ENCODE measurements at places on chromosomes 4 and X. TPM values are rescaled to one million over a fixed set of nuclear protein-coding genes. Genes with fewer than 3 reads are reported as not detected.

DNA sequence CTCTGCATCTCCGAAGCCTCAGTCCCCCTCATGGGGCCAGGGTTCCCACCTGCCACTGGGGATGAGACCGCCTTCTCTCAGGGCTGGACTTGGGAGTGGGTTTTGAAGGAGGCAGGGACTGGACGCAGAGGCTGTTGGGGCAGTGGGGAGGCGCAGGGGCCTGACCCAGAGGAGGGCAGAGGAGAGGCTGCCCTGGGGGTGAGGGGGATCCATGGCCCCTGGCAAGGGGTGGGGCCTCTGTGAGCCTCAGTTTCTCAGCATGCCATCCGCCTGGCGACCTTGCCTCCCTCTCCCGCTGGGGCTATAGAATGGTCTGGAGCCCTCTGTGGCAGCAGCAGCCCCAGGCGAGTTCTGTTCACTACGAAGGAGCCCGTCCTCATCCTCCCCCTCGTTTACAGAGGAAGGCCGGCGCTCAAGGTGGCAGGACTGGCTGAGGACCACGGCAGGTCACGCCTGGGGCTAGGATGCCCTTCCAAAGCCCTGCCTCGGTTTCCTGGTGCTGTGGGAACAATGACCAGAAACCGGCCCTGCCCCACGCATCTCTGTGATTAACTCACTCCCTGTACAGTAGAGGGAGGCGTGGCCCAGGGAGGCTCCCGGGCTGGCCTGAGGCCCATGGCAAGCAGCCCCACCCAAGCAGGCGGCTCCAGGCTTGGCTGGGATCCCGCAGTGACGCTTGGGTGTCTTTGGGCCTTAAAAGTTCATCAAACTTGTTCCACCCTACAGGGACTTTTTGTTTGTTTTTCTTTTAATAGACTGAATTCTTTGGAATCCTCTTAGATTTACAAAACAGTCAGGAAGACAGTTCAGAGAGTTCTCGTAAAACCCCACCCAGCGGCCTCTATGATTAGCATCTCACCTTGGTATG lies 16.0 kb upstream of the SH3TC1 start:
- DNase-seq, result no peak

- no peak for DNase-seq
Observed at GRCh38 chr4:31193521-31193920, 473.4 kb downstream of the PCDH7 start.

- no peak for DNase-seq
Observed at GRCh38 chr4:34046580-34046979, 2197.7 kb downstream of the ARAP2 start.

- DNase-seq, result no peak
Observed at GRCh38 chr4:6227412-6228157, 27.2 kb upstream of the JAKMIP1 start.

GRCh38 chr4:104719539-104720230 lies 225.0 kb upstream of the CXXC4 start:
- DNase-seq, result no peak

- DNase-seq, result no peak
Observed at GRCh38 chr4:105902550-105903262, 7.4 kb downstream of the NPNT start.

- DNase-seq, result no peak
Observed at GRCh38 chrX:121876305-121876704, 828.9 kb downstream of the GLUD2 start.

- DNase-seq, result no peak
Observed at GRCh38 chr4:46934726-46935125, 25.7 kb upstream of the COX7B2 start.

GRCh38 chr4:132328761-132329160 lies 820.3 kb upstream of the PCDH10 start:
- no peak for DNase-seq

GRCh38 chrX:15848576-15848975 lies 6.0 kb downstream of the AP1S2 start:
- DNase-seq, result no peak

DNA sequence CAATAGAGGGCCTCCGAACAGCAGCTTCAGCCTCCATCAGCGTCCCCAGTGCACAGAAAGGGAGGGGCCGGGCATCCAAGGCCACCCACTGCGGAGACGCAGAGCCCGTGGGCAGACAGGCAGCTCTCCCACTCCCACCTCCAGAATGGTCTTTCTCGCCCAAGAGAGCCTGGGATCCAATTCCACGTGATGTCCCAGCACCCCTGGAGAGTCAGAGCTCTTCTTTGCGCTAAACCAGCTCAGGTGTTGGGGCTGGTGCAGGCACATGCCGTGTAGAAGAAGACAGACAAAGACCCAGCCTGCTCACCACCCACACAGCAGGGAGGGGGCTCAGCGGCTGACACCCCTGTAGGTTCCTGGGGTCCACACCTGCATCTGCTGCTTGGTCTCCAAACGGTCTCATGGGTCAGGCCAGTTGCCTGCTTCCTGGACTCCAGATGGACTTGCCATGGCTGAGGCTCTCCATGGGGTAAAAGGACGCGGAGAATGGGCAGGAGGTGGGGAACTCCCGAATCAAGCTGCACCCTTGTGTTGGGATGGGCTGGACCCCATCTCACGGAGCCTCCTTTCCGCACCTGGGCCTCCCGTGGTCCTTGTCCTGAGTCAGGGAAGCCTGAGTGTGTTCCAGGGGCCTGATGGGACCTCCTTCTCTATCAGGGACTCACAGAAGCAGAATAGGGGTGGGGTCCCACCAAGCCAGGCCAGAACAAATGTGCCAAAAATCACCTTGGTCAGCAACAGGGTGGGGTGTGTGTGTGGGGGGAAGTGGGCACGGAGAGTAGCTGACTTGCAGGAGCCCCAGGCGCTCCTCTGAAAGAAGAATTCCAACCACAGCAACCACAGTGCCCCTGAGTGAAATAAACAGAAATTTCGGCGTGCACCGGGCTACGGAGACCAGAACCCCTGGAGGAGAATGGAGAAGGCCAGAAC lies 11.6 kb upstream of the ASMTL start:
- no peak for DNase-seq

DNA sequence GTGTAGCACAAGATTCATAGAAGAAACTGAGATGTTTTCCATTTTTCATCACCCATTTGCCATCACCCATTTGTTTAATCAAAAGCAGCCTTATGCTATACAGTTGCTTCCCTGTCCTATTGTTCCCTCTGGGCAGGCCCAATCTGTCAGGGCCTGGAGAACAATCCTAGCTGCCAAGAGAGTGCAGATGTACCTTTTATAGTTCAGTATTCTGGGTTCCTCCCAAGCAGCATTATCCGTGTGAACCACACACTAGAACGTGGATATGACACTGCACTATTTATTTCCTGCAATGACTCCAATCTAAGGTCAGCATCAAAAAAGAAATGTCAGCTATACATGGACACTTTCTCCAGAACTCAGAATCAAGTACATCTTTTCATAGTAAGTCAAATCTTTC lies 269.0 kb downstream of the ADGRA3 start:
- DNase-seq, result no peak

NEIL3 gene
- total RNA-seq, result 8.1 TPM

IQCM gene
- not detected for total RNA-seq

DNA sequence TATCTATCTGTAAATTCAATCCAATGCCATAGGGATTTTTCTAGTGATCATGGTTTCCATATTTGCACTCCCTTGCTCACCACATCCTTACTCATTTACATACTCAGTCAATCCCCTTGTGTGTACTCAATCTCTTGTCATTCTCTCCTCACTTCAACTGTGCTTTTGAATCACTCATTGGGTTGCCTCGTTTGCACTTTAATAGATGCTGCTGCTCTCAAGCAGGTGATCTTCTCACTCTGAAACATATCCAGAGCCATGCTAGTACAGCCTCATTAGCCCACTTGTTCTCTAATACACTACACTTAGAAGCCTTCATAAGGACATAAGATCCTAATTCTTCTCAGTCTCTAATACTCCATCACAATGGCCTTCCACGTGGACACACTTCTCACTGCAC lies 507.9 kb downstream of the TECRL start:
- no peak for DNase-seq

DNA sequence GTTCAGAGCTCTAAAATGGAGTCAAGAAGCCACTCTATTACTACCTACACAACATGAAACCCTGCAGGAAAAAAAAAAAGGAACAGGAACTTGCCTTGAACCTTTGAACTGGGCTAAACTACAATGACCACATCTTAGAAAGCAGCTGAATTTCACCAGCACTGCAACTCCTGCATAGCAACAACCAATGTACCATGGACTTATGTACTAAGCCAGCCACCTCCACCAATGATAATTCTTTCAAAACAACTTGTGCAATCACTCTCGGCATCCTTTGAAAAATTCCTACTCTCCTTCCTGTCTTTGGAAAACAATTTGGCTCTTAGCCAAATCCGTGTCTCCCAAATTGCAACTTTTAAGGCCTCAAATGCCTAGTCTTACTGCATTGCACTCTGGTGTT lies 26.8 kb upstream of the FMR1 start:
- DNase-seq, result no peak

GRCh38 chr4:15855804-15856475 lies 77.8 kb downstream of the CD38 start:
- no peak for DNase-seq

- DNase-seq, result no peak
Observed at GRCh38 chrX:139094671-139095592, 383.4 kb upstream of the FGF13 start.

- DNase-seq, result no peak
Observed at GRCh38 chr4:98501383-98501782, 157.0 kb downstream of the TSPAN5 start.

GRCh38 chr4:77093401-77093800 lies 17.6 kb upstream of the CCNI start:
- DNase-seq, result no peak

GRCh38 chr4:77880784-77881183 lies 18.2 kb downstream of the MRPL1 start:
- no peak for DNase-seq

DCX gene
- not detected for total RNA-seq

DNA sequence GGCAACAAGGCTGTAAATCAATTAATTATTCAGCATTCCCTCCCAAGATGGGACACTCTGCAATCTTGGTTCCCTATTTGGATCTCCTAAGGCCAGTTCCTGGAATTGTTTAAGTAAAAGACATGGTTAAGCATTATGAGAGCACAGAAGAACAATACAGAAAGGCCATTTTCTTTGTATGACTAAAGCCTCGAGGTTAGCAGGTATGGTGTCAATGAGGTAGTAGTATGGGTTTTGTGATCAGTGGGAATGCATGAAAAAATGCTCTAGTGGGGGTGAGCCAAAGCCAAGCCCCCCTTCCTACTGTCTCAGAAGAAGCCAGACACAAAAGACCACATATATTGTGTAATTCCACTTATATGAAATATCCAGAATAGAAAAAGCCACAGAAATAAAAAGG lies 61.7 kb upstream of the S100G start:
- DNase-seq, result no peak

MXD4 gene
- 74.8 TPM for total RNA-seq

DNA sequence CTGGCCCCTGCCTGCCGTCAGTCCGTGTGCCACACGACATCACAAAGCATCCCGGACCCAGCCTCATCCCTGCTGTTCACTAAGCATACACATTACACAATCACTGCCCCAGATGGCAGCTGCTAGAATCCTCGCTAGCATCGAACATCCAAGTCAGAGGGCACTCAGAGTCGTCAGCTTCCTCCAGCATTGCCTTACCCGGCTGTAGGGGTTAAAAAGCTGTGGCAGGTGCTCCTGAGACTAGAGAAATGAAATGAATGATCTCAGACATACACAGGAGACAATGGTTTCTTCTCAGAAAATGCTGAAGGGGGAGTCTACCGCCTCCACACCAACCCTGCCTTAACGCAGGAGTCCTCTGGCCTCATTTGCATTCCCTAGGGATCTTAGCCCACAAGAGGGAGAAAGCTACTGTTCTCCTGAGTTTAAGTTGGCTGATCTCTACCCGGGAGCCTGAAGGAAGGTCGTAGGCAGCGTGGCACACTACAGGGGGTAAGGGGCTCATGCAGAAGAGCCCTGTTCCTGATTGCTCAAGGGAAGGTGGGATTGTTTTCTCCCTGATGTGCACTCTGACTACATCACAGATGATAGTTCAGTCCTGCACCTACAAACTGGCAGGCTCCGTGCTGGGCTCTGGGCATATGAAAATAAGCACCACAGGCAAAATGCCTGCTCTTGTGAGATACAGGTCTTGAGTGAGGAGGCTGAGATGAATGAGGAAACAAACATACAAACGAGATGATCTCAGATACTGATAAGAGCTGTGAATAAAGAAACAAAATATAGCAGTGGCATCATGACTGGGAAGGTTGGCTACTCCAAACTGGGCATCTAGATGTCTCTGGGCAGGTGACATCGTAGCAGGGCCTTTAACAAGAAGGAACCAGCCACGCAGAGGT lies 2.6 kb upstream of the KIAA0232 start:
- no peak for DNase-seq

DNA sequence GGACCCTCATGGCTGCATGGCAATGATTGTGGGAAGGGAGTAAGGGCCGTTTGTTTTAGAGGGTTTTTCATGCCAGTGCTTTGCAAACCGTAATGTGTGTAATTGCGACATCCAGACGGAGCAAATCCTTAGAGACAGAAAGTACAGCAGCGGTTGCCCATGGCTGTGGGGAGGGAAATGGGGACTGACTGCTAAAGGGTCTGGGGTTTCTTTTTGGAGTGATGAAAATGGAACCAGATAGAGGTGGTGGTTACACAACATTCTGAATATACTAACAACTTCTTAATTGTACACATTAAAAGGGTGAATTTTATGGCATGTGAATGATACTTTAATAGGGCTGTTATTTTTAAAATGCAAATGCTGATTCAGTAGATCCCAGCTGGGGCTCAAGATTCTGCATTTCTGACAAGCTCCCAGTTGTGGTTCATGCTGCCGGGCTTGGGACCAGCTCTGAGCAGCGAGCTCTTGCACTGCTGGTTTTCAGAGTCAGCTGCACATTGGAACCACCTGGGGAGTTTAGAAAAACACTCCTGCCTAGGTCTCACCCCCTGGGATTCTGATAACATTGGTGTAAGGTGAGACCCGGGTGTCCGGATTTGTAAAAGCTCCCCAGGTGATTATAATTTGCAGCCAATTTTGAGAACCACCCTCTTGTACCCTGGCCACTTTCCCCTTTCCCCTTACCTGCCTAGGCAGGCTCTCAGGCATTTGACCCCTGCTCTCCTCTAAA lies 47.7 kb downstream of the PRPS1 start:
- DNase-seq, result no peak

DNA sequence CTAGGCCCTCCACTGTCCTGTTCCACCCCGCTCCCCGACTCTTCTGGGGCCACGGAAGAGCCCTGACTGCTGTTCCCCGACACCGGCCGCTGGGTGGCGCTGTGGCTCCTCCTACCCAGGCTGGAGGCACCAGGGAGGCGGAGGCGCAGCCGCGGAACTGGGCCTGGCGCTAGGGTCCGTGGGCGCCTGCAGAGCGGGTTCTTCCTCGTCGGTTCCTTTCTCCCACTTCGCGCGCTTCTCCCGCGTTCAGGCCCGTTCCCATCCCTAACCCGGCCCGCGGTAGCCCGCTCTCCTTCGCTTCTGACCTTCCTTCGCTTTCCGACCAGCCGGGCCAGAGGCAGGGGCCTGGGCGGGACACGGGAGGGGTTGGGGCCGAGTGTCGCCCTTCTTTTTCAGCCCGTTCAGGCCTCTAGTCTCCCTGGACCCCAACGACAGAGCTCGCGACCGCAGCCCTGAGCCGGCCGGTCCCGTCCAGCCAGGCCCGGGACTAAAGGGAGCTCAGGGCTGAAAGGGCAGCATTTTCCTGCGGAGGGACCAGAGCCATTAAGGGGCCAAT lies 34.3 kb downstream of the NALF2 start:
- DNase-seq, result no peak

GRCh38 chrX:45868425-45868824 lies 667.7 kb upstream of the DIPK2B start:
- no peak for DNase-seq

RNF128 gene
- total RNA-seq, result not detected

Measured in pulmonary artery endothelial cell (primary cell).